ENCODE measurements at places on chromosomes 5 and 9. TPM values are rescaled to one million over a fixed set of nuclear protein-coding genes. Genes with fewer than 3 reads are reported as not detected.

DNA sequence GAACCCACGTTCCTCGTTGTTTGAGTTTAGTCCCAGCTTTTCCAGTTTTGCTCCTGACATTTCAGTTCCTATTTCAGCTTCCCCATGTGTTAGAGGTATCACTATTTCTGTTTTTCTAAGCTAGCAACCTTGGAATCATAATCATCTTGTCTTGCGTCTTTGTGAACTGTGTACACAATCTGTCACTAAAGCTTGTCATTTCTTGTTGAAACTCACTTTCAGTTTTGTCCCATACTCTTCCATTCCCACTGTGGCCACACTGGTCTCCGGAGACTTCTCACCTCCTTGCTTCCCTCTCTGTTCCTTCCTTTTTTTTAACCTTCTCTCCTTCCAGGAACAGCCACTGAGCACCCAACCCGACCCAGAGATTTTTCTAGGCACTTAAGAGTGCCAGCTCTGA lies 36.9 kb downstream of the TGFBR1 start:
- DNase-seq, result no peak
- H3K4me1 ChIP-seq, result peaks cover 15% of the 10 kb centered on the region
- peaks cover 42% of the 10 kb centered on the region for H3K36me3 ChIP-seq
- H3K4me3 ChIP-seq, result no peak overlapping the region

DNA sequence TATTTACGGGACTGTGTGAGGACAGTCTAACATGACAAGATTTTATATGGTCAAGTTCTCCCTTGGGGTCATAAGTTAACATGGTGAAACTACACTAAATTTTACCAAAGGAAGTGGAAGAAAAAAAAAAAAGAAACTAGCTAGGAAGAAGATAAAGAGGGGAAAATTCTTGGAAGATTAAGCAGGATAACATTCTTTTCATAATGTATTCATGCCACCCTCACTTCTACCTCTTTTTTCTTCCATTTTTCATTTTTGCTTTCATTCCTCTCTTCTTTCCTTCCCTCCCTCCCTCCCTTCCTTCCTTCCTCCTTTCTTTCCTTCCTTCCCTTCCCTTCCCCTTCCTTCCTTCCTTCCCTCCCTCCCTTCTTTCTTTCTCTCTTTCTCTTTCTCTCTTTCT lies 254.6 kb downstream of the RFX3 start:
- no peaks in the 10 kb centered on the region for H3K27me3 ChIP-seq
- H3K36me3 ChIP-seq, result peaks cover 47% of the 10 kb centered on the region
- DNase-seq, result no peak
- no peak overlapping the region for H3K4me3 ChIP-seq
- no peak overlapping the region for H3K27ac ChIP-seq

- no peak overlapping the region for H3K4me3 ChIP-seq
- no peak for DNase-seq
- no peaks in the 10 kb centered on the region for H3K36me3 ChIP-seq
- H3K27me3 ChIP-seq, result no peaks in the 10 kb centered on the region
- no peaks in the 10 kb centered on the region for H3K4me1 ChIP-seq
Observed at GRCh38 chr5:145056800-145057199, 778.3 kb downstream of the PRELID2 start.

GRCh38 chr9:113564498-113565237 lies 101.1 kb downstream of the RGS3 start:
- H3K4me1 ChIP-seq, result peaks cover 23% of the 10 kb centered on the region
- no peaks in the 10 kb centered on the region for H3K36me3 ChIP-seq
- no peak for DNase-seq

- H3K4me3 ChIP-seq, result no peak overlapping the region
- DNase-seq, result no peak
- H3K36me3 ChIP-seq, result no peaks in the 10 kb centered on the region
Observed at GRCh38 chr5:39459071-39459470, 34.3 kb upstream of the DAB2 start.

GRCh38 chr5:174303437-174304045 lies 258.0 kb downstream of the NSG2 start:
- H3K27me3 ChIP-seq, result peaks cover 12% of the 10 kb centered on the region
- no peaks in the 10 kb centered on the region for H3K4me1 ChIP-seq
- no peak for DNase-seq
- no peak overlapping the region for H3K4me3 ChIP-seq
- H3K27ac ChIP-seq, result no peak overlapping the region

DNA sequence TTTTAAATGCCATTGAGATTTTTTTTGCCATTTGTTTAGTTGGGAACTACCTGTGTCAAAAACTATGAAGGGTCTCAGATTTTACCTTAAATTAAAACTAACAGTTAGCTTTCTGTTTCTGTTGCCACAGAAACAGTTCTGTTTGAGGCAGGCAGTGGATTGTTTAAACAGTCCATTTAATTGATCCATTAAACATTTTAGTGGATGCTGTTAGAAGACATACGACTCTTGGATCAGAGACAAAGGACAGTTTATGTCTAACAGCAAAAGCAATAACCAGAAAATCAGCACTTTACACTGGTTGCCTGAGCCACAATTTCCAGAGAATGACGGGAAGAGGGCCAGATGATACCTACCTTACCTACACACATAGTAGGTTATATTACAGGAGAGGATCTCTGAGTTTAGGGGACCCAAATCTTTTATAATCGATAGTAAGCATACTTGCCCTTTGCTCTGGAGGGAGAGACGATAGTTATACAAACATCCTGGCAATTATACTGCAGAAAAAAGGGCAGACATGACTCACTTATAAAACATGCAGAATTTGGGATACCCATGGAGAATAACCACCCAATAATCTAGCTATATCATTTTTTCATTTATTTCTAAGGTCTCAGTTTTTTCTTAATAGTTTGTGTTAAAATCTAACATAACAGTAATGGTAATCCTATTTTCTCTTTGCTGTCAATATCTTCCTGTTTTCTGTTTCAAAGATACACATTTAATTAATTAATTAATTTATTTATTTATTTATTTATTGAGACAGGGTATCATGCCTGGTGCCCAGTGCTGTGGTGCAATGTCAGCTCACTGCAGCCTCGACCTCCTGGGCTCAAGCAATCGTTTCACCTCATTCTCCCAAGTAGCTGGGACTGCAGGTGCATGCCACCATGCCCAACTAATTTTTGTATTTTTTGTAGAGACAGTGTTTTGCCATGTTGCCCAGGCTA lies 136.7 kb upstream of the TNFAIP8 start:
- H3K27me3 ChIP-seq, result no peaks in the 10 kb centered on the region
- H3K4me3 ChIP-seq, result no peak overlapping the region
- DNase-seq, result no peak

DNA sequence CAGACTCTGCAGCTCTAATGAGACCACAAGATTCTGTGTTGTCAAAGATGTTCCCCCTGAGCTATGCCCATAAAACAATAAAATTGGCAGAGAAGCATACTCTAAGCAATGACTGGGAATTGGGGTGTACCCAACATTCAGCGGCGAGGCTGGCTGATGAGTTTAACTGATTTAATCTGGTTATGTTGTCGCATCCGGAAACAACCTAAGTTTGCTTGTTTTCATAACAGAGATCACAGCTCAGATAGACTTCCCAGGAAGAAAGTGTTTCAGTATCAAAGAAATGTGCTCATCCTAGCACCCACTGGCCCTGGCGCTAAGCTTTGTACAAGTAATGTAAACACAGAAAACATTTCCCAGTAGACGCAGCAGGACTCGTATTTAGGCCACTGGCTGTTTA lies 7.4 kb downstream of the SEMA5A start:
- H3K4me1 ChIP-seq, result peaks cover 4% of the 10 kb centered on the region
- H3K27ac ChIP-seq, result no peak overlapping the region
- no peaks in the 10 kb centered on the region for H3K36me3 ChIP-seq
- no peak overlapping the region for H3K4me3 ChIP-seq

DNA sequence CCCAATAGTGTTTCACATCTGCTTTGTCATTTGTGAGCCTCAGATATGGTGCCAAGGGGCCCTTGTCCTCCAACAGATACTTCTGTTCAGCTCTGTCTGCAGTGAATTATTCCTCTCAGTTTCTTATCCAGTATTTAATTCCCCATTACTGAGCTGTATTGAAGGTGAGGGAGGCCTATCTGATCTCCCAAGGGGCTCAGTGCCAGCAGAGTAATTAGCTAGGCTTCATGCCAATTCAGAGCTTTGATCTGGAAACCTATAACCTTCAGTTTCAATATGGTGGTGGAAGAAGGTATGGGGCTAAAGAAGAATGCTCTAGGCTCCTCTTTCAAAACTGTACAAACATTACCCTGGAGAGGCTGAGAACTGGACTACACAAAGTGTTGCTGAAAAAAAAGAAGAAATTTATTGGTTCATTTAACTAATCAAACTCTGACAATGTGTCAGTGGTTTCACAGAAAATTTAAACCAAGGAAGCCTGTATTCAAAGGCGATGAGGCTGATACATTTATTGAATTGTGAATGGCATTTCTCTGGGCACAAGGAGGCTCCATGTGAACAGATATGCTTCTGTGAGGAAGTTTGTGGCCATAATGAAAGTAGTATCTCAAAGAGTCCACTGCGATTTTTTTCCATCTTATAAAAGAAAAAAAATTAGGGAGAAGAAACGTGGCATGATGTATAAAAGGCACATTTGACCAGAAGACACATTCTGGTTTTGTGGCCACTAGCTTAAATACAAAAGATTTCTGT lies 397.8 kb downstream of the TLE4 start:
- H3K27me3 ChIP-seq, result peaks cover 10% of the 10 kb centered on the region
- no peak overlapping the region for H3K27ac ChIP-seq
- H3K36me3 ChIP-seq, result no peaks in the 10 kb centered on the region
- no peaks in the 10 kb centered on the region for H3K4me1 ChIP-seq
- DNase-seq, result no peak

DNA sequence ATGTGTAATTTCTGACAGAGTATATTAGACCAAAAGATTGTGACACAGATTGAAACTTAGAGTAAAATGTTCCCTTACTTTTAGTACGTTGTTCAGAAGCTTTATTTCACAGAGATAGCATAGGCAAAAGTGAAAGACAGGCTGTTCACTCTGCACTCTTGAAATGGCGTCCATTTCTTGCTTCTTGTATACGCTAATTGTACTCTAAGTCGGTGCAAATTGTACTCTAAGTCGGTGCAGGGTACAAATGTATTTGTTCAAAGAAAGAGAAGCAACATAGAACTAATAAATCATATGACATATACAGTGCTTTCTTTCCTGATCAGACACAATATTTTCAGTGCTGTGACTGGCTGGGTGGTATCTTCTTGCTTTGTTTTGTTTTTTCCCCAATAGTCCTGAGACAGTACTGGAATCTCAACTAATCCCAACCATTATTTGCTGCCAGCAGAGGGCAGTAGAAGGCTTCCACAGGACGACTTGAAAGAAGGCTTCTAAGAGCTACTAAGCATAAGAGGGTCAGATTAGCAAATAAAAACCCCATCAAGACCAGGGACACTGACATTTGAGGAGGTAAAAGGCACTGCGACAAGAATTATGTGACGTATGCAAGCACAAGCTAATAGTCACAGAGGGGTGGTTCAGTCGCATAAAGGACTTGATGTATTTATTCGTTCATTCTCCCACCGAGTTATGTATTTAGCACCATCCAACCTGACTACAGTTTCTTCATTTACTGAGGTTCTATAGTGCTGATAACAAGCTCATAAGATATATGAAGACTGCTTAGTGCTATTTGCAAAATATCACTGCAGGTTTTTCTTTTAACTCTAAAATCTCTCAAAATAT lies 831.8 kb downstream of the TAF11L14 start:
- no peaks in the 10 kb centered on the region for H3K36me3 ChIP-seq
- no peaks in the 10 kb centered on the region for H3K27me3 ChIP-seq
- peak; percentile 44 for DNase-seq
- H3K27ac ChIP-seq, result no peak overlapping the region

DNA sequence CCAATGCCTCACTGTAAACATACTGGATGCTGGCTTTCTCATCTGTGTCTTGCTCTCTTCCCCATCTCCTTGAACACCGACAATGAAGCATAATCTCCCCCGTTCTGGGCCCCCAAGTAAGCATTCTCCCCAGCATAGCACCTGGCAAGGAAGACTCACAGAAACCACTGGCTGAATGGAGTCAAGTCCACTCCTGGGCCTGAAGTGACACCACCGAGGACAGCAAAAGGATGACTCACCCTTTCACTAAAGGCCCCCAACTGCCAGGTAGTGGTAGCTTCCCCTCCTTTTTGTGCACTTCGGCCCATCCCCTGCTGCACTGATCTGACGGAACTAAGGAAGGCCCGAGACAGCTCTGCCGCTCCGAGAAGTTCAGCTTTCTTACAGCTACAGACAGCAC lies 9.4 kb downstream of the VDAC1 start:
- peaks cover 16% of the 10 kb centered on the region for H3K36me3 ChIP-seq
- peaks cover 45% of the 10 kb centered on the region for H3K4me1 ChIP-seq
- H3K27ac ChIP-seq, result no peak overlapping the region
- no peak overlapping the region for H3K4me3 ChIP-seq

DNA sequence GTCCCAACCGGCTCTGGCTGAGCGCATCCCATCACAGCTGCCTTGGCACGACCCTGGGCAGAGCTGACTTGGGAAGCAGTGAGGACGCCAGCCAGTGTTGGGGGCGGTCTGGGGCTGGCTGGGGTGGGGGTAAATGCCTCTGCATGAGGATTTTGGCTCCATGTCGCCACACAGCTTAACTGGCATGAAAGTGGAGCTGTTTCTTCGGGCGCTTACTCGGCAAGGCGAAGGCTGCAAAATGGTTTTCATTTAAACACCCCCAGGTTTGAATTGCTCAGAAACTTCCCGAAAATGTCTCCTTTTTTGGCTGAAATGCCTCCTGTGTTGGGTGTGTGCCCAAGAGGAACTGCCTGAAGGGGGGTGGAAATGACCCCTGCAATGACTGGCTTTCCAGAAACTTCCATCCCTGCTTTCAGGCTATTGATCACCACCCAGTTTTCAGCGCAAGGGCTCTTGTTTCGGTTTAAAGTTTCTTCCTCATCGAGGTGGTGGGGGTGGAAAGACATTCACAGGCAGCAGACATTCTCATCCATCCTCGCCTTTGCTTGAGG lies 38.3 kb downstream of the PTGES start:
- no peaks in the 10 kb centered on the region for H3K36me3 ChIP-seq
- no peak for DNase-seq
- no peaks in the 10 kb centered on the region for H3K27me3 ChIP-seq
- H3K27ac ChIP-seq, result no peak overlapping the region
- peaks cover 8% of the 10 kb centered on the region for H3K4me1 ChIP-seq

GRCh38 chr9:35161713-35162604 lies at the start of gene UNC13B:
Gene UNC13B, plus strand, starts transcription at chr9:35162009. Its CDS starts 275 bp downstream, at chr9:35162284.
- H3K27ac ChIP-seq, result no peak within 1 kb of the TSS
- peak within 1 kb of the TSS; percentile 82 for H3K4me3 ChIP-seq
- no peaks in the 10 kb centered on the region for H3K27me3 ChIP-seq
- DNase-seq, result peak; percentile 85

Gene MEGF10
- not detected for total RNA-seq

Gene LRRC19
- not detected for total RNA-seq

Gene PCDHA9
- not detected for total RNA-seq

Gene GALNT12
- 7.9 TPM for total RNA-seq

Gene SH3TC2
- total RNA-seq, result not detected

Data from activated CD4-positive, alpha-beta memory T cell treated with anti-CD3 and anti-CD28 coated beads for 36 hours (primary cell).